ENCODE measurements at places on chromosomes 2 and 18.

- H3K36me3 ChIP-seq = no peaks in the 10 kb centered on the region
- DNase-seq = no peak
- H3K27ac ChIP-seq = no peak overlapping the region
- no peaks in the 10 kb centered on the region for H3K27me3 ChIP-seq
- no peak overlapping the region for H3K4me3 ChIP-seq
Measured at GRCh38 chr18:43422518-43422917, 145.2 kb upstream of the SYT4 start.

DNA sequence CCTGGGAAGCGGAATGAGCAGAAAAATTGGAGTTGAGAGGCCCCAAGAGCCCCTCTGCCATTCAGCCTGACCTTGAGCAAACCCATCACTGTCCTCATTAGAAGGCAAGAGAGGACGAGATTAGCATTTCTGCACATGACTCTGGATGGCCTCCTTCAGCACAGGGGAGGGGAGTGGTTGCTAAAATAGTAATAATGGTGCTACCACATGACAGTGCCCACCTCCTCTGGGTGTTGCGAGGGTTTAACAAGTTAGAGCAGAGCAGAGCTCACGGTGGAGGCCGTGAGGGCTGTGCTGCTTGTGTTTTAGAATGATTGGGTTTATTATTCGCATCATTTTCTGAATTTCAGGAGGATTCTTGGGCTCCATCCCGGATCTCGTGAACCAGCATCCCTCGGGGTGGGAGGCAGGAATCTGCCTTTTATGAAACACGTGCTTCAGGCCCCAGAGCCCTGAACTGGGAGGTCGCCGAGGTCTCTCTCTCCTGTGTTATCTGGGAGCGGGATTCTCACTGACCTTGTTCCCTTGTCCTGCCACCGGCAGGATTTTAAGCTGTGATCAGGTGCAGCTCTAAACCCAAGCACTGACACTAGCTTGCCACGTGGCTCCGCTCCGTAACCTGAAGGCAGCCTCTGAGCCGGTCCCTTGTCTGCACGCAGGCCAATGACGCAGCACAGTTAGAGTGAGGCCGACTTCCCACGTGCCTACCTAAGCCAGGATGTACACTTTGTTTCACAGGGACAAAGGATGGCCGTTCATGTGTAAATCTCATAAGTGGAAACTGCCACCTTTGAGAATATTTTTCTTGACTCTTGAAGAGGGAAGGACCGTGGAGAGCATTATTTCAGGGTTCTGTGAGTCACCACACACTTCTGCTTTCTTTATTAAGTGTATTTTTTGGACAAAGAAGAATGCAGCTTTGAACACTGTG, 142.3 kb downstream of the ACOXL start:
- H3K4me3 ChIP-seq = no peak overlapping the region
- no peak overlapping the region for H3K27ac ChIP-seq
- peaks cover 10% of the 10 kb centered on the region for H3K4me1 ChIP-seq
- H3K36me3 ChIP-seq = no peaks in the 10 kb centered on the region
- H3K27me3 ChIP-seq = no peaks in the 10 kb centered on the region

- no peak overlapping the region for H3K4me3 ChIP-seq
- no peaks in the 10 kb centered on the region for H3K27me3 ChIP-seq
- H3K36me3 ChIP-seq = no peaks in the 10 kb centered on the region
- DNase-seq = no peak
- H3K27ac ChIP-seq = no peak overlapping the region
Measured at GRCh38 chr18:70822117-70822516, 533.3 kb downstream of the SOCS6 start.

DNA sequence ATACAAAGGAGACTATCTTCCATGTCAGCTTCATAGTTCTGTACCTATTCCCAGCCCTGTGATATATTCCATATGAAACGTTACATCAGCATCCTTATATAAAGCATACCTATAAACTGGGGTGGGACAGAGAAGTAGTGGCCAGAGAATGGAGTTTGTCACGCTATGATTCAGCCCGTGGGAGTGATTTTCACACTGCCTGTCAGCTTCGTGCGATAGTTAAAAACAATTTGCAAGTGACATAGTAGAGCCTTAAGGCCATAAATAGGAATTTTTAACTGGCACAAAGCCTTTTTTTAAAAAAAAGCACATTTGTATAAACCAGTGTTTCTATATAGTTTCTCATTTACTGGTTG, 30.2 kb downstream of the PKP4 start:
- no peaks in the 10 kb centered on the region for H3K27me3 ChIP-seq
- no peaks in the 10 kb centered on the region for H3K36me3 ChIP-seq
- H3K4me3 ChIP-seq = no peak overlapping the region
- DNase-seq = no peak
- no peak overlapping the region for H3K27ac ChIP-seq

DNA sequence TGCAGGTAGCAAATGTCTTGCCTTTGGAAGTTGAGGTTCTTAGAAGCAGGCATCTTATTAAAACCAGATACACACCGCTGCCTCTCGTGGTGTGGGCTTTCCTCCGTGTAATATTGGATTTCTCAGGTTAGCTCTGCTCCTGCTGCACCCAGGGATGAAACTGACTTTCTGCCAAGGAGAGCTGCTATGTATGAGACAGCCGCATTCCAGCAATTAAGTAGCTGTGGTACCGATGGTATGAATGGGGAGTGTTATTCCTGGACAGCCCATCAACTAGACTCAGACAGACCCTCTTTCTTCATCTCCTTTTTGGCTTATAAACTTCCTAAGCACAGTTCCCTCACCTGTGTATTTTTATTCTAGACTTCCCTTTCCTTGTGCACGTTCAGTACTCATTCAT, 6.8 kb upstream of the EHD3 start:
- no peak overlapping the region for H3K4me3 ChIP-seq
- no peaks in the 10 kb centered on the region for H3K27me3 ChIP-seq
- no peaks in the 10 kb centered on the region for H3K36me3 ChIP-seq

DNA sequence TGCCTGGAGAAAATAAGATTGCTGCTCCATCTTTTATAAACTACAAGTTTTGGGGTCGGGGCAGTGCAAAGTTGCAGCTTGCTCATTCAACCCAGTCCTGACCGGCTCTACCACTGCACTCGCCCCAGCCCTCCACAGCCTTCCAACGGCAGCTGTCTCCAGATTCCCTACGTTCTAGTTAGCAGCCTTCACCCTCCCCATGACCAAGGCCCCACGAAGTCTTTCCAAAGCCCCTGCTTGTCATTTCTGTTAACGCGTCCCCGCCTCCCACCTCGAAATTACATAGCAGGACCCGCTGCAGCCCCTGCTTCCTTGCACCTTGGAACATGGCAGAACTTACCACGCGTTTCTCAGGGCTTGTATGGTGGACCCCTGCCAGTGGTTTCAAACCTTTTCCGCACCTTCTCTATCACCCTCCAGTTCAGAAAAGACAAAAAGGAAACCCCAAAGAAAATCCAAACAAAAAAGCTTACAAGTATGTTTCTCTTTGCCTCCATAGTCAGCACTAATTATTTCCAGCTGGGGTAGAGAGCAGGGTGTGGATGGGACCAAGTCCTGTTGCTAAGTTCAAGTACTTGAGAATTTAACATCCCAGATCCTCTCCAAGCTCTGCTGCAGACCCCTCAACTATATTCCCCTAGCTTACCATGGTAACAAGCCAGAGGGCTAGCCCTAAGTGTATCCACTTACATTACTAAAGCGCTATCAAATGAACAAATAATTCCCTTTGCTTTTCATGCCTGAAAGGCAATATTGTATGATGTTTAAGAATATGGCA, 161.5 kb downstream of the TGIF1 start:
- no peaks in the 10 kb centered on the region for H3K4me1 ChIP-seq
- no peak overlapping the region for H3K27ac ChIP-seq
- peaks cover 35% of the 10 kb centered on the region for H3K27me3 ChIP-seq
- H3K4me3 ChIP-seq = no peak overlapping the region
- no peak for DNase-seq

GRCh38 chr2:101995804-101996203, 4.0 kb downstream of the IL1R2 start:
- no peaks in the 10 kb centered on the region for H3K36me3 ChIP-seq
- H3K4me1 ChIP-seq = no peaks in the 10 kb centered on the region
- H3K27me3 ChIP-seq = no peaks in the 10 kb centered on the region
- H3K27ac ChIP-seq = no peak overlapping the region
- H3K4me3 ChIP-seq = no peak overlapping the region

GRCh38 chr2:139177041-139177440, 396.9 kb upstream of the NXPH2 start:
- H3K27ac ChIP-seq = no peak overlapping the region
- no peaks in the 10 kb centered on the region for H3K36me3 ChIP-seq
- H3K4me1 ChIP-seq = no peaks in the 10 kb centered on the region
- no peak overlapping the region for H3K4me3 ChIP-seq
- no peak for DNase-seq

- H3K27ac ChIP-seq = no peak overlapping the region
- DNase-seq = no peak
- no peaks in the 10 kb centered on the region for H3K4me1 ChIP-seq
- no peaks in the 10 kb centered on the region for H3K27me3 ChIP-seq
- no peaks in the 10 kb centered on the region for H3K36me3 ChIP-seq
Measured at GRCh38 chr2:145380436-145381017, 860.6 kb upstream of the ZEB2 start.

DNA sequence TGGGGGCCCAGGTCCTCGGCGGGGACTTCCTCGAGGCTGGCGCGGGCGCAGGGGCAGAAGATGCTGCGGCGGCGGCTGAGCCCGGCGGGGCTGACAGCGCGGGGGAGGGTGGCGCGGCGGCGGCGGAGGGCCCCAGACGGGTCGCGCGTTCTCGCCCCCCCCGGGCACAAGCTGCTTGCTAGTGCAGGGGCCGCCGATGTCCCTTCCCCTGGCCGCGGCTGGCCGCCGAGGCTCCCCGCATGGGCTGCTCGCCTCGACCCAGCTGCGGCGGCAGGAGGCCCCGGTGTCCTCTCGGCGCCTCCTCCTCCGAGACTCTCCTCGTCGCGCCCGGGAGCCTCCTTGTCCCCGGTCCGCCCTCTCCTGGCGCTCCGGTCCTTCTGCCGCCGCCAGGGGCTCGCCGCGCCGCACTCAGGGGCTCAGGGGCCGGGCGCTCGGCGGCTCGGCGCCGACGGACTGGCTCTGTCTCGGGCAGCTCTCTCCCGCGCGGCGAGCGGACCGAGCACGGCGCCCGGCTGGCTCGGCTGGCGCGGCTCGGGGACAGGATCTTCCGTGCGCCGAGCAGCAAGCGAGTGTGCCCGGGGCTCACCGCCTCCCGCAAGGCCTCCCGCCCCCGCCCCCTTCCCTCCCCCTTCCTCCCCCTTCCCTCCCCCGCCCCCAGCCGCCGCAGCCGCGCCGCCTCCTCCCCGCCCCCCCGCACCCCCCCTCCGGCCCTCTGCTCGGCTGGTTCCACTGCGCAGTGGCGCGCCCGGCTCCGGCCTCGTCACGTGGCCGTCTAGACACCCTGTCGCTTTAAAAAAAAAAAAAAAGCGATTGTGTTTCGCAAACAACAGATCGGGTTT, 902 bp upstream of the SMAD7 start:
- no peaks in the 10 kb centered on the region for H3K27me3 ChIP-seq
- H3K4me1 ChIP-seq = peaks cover 17% of the 10 kb centered on the region
- H3K27ac ChIP-seq = peak overlapping the region; percentile 96
- H3K4me3 ChIP-seq = peak overlapping the region; percentile 80
- H3K36me3 ChIP-seq = 0 out of 2 replicates have a peak, but pooled peaks cover 5% of the 10 kb centered on the region
- peak; percentile 95 for DNase-seq

DNA sequence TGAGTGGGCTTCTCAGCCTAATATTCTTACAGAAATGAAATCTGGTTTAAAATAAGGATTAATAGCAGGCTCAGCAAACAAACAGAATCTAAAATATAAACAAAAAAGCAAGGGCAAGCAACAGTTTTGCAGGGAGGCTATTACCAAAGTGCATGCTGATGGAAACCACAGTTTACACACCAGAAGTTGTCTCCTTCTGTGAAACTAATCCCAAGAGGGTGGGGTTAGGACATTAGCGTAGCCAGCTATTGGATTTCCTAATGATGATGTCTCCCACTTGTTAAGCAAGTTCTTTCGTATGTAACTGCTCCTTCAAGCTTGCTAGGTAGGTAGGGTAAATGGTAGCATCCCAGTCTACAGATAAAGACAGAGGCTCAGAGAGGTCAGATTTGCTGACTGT, 65.0 kb upstream of the TSPYL6 start:
- DNase-seq = no peak
- H3K4me1 ChIP-seq = no peaks in the 10 kb centered on the region
- no peak overlapping the region for H3K4me3 ChIP-seq
- H3K27ac ChIP-seq = no peak overlapping the region

DNA sequence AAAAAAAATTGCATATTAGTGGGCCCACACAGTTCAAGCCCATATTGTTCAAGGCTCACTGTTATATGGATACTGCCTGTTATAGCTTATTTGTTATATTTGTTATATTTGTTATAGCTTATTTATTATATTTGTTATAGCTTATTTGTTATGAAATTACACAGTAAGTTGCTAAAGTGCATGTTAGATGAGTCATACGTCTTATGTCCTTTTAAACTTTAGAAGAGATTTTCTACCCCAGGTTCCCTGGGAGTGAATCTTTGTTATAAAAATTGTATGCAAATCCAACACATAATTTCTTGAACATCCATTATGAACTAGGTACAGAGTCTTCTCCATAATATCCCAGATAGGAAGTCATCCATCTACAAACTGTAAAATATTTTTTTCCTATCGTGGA, 22.1 kb downstream of the HTR2B start:
- H3K4me1 ChIP-seq = no peaks in the 10 kb centered on the region
- no peaks in the 10 kb centered on the region for H3K36me3 ChIP-seq
- no peak overlapping the region for H3K27ac ChIP-seq
- no peaks in the 10 kb centered on the region for H3K27me3 ChIP-seq
- H3K4me3 ChIP-seq = no peak overlapping the region

DNA sequence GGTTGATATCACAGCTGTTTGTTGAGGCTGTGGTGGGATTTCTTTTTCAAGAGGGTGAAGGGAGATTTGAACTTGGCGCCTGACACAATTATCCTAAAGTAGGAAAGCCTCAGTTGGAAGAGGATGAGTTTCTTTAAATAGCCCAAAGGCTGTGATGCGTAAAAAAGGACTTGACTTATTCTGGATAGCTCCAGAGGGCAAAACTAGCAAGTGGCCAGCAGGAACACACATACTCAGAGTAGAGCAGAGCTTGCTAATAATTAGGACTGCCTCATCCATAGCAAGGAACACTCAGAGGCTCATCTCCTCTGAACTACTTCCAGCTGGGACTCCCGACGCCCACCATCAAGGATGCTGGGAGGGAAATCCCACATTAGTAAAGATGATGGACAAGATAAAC, 74.0 kb downstream of the AFF3 start:
- H3K36me3 ChIP-seq = no peaks in the 10 kb centered on the region
- H3K27ac ChIP-seq = no peak overlapping the region
- no peak for DNase-seq
- no peaks in the 10 kb centered on the region for H3K4me1 ChIP-seq

DNA sequence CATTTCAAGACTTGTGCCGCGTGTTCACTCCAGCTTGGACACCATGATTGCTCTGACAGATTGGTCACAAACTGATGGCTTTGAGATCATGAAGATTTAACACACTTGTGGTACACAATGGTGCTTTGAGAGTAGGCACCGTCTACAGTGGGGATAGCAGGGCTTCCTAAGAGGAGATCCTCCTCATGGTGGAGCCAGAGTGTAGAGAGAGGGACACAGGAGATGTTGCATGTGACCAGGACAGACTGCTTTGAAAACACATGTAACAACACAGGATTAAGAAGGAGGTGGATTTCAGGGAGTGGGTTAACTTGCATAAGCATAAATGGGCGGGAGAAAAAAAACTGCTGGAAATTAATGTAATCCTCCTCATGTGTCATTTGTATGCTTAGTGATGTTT, 95.7 kb upstream of the LINC00305 start:
- no peak overlapping the region for H3K4me3 ChIP-seq
- H3K27me3 ChIP-seq = no peaks in the 10 kb centered on the region
- H3K27ac ChIP-seq = no peak overlapping the region
- H3K36me3 ChIP-seq = no peaks in the 10 kb centered on the region
- H3K4me1 ChIP-seq = no peaks in the 10 kb centered on the region

- no peaks in the 10 kb centered on the region for H3K27me3 ChIP-seq
- no peaks in the 10 kb centered on the region for H3K4me1 ChIP-seq
- H3K36me3 ChIP-seq = no peaks in the 10 kb centered on the region
- H3K27ac ChIP-seq = no peak overlapping the region
- H3K4me3 ChIP-seq = no peak overlapping the region
Measured at GRCh38 chr2:226467221-226467620, 332.4 kb downstream of the IRS1 start.
